Fibroblast of skin of right biceps (primary cell): ENCODE measurements at places on chromosomes 1 and 21.
A peak's percentile ranks its signal among the peaks of the same experiment; 100 is the strongest.

DNA sequence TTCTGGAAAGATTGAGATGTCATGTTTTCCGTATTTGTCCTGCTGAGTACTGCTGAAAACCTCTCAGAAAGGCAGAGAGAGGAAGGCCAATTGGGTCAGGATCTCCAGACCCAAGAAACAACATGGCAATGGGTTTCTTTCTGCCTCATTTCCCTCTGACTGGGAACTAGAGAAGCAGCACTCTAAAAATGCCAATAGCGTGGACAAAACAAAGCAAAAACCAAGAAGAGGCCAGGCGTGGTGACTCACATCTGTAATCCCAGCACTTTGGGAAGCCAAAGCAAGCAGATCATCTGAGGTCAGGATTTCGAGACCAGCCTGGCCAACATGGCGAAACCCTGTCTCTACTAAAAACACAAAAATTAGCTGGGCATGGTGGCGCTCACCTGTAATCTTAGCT lies 18.3 kb downstream of the TNFRSF9 start:
- DNase-seq, result peak; percentile 58

DNA sequence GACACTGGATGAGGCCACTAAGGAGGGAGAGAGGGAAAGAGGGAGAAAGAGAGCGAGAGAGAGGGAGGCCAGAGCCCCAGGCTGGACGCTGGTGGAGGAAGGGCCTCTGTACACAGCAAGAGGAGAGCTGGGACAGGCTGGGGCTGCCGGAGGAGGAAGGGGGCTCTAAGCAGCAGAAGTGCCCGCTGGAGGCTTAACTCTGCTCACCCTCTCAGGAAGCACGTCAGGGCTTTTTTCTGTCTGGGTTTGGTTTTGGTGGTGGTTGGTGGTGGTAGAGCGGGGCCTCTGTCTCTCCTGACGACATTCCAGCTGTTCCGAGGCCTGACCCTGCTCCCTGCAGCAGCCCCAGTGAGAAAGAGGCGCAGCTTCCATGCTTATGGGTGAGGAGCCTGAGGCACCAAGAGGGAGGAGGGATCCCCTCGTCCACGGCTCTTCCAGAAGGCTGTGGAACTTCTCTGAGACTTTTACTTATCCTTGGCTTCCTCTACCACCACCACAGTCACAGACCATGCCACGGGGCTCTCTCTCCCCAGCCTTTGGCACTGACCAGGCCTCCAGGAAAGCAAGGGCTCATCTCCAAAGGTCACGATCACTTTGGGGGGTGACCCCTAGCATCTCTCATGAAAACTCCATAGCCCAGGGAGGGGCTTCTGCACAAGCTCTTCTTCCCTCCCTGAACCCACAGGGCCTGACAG lies 136.4 kb upstream of the VAMP3 start:
- DNase-seq, result no peak

DNA sequence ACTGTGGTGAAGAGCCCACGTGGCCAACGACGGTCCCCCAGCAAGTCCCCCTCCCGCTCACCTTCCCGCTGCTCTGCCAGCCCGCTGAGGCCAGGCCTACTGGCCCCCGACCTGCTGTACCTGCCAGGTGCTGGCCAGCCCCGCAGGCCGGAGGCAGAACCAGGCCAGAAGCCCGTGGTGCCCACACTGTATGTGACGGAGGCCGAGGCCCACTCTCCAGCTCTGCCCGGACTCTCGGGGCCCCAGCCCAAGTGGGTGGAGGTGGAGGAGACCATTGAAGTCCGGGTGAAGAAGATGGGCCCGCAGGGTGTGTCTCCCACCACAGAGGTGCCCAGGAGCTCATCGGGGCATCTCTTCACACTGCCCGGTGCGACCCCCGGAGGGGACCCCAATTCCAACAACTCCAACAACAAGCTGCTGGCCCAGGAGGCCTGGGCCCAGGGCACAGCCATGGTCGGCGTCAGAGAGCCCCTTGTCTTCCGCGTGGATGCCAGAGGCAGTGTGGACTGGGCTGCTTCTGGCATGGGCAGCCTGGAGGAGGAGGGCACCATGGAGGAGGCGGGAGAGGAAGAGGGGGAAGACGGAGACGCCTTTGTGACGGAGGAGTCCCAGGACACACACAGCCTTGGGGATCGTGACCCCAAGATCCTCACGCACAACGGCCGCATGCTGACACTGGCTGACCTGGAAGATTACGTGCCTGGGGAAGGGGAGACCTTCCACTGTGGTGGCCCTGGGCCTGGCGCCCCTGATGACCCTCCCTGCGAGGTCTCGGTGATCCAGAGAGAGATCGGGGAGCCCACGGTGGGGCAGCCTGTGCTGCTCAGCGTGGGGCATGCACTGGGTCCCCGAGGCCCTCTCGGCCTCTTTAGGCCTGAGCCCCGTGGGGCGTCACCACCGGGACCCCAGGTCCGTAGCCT lies 46.8 kb downstream of the TRIM11 start:
- DNase-seq, result no peak

DNA sequence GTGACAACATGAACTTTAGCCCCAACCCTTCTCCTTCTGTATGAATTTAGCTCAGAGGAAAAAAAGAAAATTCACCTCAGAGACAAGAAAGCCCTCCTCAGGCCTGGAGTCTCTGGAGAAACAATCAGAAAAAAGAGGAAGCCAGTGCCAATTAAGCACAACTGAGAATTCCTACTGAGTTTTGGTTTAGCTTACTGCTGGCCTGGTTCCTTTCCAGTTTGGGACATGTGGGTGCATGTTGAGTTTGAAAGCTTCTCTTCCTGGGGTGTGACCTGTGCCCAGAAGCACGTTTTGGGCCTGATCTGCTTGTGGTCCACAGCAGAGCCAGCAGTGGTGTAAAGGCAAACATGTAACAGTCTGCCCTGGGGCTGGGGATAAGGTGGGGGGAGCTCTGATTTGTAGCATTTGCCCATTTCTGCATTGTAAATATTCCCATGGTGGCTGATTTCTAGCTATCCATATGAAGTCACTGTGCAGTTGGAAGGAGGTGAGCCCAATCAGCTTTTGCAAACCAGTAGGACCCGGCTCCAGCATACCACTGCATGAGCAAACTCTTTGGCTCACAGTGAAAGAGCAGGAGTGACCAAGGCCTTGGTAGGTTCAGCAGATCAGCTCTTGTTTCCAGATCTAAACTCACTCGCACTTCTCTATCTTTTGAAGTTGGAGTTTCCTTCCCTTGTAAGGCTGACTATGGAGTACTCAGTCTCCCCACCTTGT lies 4.7 kb upstream of the THEM5 start:
- DNase-seq, result no peak

DNA sequence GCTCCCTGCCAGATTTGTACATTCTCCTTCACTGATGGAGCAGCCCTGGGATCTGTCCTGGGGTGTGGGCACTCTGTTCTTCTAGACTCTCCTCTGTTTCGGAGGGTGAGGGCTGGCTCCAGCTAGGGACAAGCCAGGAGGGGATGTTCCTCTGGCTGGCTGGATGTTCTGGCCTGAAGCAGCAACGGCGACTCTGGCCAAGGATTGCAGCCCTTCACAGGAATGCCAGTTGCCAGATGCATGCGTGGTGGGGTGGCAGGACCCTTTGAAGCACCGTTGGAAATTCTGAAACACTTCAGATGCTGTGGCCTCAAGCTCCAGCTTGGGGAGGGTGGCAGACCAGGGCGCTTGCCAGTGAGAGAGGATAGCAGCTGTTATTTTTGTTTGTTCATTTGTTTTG lies 210.9 kb downstream of the TRABD2B start:
- DNase-seq, result no peak

DNA sequence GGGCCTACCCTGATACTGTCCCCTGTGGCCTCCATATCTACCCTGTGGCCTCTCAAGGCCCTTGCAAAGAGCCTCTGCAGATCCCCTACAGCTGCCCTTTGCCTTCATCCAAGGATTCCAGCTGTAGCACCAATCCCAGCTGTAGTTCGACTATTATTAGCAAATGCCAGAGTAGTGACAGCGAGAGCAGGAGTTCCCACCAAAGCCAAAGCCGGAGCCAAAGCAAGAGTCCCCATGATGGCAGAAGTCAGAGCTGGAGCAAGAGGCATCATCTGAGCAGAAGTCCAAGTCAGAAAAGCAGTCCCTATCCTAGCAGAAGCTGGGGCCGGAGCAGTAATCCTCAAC lies 2.7 kb downstream of the NSUN4 start:
- no peak for DNase-seq

GRCh38 chr1:112540226-112540794 lies 31.5 kb downstream of the WNT2B start:
- peak; percentile 45 for DNase-seq

GRCh38 chr1:160499631-160500030 lies 23.4 kb downstream of the SLAMF6 start:
- no peak for DNase-seq

GRCh38 chr21:43917515-43918384 lies 52.7 kb downstream of the AGPAT3 start:
- DNase-seq, result no peak

DNA sequence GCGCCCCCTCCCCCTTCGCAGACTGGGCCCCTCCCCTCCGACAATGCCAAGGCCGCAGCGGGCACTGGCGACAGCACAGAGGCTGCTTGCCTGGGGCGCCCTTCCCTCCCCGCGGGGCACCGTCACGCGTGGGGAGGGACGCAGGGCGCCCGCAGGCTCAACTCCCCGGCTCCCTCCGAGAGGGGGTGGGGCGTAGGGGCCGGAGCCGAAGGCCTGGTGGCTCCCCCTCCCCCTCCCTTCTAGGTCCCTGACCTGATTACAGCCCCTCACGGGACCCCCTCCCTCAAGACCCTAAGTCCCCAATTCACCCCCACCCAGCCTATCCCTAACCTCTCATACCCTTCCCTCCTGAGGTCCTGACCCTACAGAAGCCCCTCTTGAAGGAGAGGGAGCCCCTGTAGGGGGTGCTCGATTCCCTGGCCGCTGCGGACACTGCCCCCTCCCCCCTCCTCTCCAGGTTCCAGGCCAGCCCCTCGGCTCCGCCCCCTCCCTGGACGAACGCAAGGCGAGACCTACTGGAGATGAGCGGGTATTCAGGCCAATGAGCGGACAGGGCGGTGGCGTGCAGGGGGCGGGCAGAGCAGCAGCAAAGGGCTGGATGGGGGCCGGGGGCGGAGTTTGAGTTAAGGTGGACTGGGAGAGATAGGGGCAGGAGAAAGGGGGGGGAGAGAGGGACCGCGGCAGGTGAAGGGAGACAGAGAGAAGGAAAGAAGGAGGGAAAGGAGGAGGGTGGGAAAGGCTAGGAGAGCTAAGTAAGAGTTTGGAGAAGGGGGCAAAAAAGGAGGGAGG lies 733 bp upstream of the ZBTB7B start:
- peak; percentile 99 for DNase-seq

GRCh38 chr1:209704584-209704983 lies at the start of gene HSD11B1:
Gene HSD11B1 (plus strand): TSS chr1:209704846. CDS start chr1:209704943, 97 bp downstream.
- peak; percentile 16 for DNase-seq

GRCh38 chr1:116096013-116096618 lies 15.1 kb upstream of the MAB21L3 start:
- DNase-seq, result no peak

- no peak for DNase-seq
These were observed 3.6 kb upstream of the TNNT2 start for GRCh38 chr1:201381130-201381529.
